ENCODE measurements at places on chromosomes 6 and 20.

GRCh38 chr20:36819659-36820058 lies 46.1 kb upstream of the DSN1 start:
- no peak for DNase-seq

- no peak for DNase-seq
Measured at GRCh38 chr20:458776-459175, 3.6 kb downstream of the TBC1D20 start.

GRCh38 chr20:60420676-60421229 lies 462.5 kb downstream of the CDH26 start:
- no peak for DNase-seq

- no peak for DNase-seq
Measured at GRCh38 chr6:127381384-127381783, 38.0 kb upstream of the ECHDC1 start.

DNA sequence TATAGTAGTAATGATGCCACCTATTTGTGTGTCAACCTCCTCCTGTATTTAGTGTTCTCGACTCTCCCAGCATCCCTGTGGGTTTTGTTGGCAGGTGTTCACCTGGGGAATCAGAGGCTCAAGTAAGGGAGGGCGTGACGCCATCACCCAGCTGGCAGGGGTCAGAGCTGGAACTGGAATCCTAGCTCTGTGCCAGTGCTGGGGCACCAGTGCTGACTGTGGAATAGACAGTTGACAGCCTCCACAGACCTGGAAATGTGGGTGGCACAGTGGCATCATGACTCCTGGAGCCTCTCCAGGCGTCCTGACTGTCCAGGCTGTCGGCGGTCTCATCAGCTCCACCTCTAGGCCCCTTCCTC lies 102.8 kb downstream of the SYCP2 start:
- DNase-seq = no peak
